ENCODE measurements at places on chromosomes 3 and 15. TPM values are rescaled to one million over a fixed set of nuclear protein-coding genes. Genes with fewer than 3 reads are reported as not detected.

Gene LRRC2
- 2.1 TPM for total RNA-seq

Gene RETNLB
- total RNA-seq: not detected

Gene GNAI2
- total RNA-seq: 309 TPM

Gene LRRC31
- total RNA-seq: not detected

Gene ANO10
- total RNA-seq: 44.5 TPM

Gene CD200
- 6.0 TPM for total RNA-seq

Gene ANP32A
- 92.6 TPM for total RNA-seq

Gene GOLGA8J
- total RNA-seq: not detected

- no peak for DNase-seq
Measured at GRCh38 chr3:126889276-126890201, 93.4 kb upstream of the PLXNA1 start.

DNA sequence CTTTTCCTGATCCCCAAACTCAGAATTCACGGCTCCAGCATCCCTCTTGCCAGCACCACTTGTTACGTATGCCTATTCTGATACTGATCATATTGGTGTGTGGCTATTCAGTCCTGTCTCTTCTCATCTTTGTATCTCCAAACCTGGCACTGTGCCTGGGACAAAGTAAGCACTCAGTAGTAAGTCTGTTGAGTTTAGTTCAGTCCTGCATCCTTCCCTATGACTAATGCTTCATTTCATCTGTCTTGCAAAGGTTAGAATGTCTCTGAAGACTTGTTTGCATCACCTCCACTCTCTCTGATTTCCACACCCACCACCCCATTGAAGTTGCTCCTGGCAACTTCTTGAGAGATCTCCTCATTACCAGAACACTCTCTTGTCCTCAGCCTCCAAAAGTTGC is 80.3 kb downstream of the HMG20A start:
- DNase-seq: no peak

DNA sequence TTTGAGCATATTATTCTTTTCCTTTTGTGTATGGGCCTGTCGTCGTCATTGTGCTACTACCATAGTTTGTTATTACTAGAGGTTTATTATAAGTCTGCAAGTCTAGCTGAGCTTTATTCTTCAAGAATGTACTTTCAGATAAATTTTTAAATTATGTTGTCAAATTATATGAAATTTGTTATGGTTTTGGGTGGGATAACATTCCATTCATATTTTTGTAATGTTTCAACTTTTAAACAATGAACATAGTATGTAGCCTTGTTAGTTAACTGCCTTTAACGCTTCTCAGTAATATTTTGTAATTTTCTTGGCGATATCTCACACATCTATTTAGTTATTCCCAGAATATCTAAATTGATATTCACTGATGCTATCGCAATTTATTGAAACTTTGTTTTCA is 41.6 kb upstream of the GOLGA8B start:
- no peak for DNase-seq

- DNase-seq: no peak
Measured at GRCh38 chr3:24139463-24140412, 194.7 kb downstream of the NR1D2 start.

- no peak for DNase-seq
Measured at GRCh38 chr15:81107889-81108288, 26.2 kb upstream of the CFAP161 start.

DNA sequence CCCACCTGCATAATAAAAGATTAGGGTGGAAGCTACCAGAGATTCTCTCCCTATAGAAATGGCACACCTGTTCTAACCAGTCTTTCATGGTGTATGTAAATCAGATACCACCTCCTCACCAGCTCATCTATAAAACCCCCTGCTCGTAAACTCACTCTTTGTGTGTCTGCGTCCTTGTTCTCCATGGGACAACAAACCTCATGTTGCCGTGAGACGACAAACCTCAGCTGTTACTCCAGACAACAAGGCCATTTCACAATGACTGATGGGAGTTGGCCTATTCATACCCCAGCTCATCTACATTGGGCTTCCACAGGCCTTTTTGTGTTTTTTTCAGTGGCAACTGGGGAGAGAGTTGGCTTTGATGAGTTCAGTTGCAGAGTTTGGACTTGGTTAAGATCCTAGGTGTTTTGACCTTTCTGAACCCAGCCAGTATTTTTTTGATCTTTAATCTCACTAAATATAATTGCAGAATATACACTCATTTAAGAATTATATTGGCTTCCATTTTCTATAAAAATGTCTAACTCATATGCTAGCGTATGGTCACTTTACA is 96.6 kb upstream of the LRIG1 start:
- DNase-seq: no peak

DNA sequence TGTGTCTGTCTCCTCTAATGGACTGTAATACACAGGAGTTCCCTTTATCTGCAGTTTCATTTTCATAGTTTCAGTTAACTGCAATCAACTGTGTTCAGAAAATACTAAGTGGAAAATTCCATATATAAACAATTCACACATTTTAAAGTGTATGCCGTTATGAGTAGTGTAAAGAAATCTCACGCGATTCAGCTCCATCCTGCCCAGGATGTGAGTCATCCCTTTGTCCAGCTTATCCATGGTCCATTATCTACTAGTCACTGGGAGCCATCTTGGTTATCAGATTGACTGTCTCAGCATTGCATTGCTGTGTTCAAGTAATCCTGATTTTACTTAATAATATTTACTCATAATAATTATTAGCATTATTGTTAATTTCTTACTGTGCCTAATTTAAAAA is 14.5 kb downstream of the ZPLD1 start:
- no peak for DNase-seq

- no peak for DNase-seq
Measured at GRCh38 chr3:62888180-62888579, 13.0 kb upstream of the CADPS start.

GRCh38 chr3:13145131-13145825 is 72.0 kb upstream of the IQSEC1 start:
- peak; percentile 84 for DNase-seq

GRCh38 chr3:13012221-13012691 is 61.0 kb downstream of the IQSEC1 start:
- DNase-seq: no peak

DNA sequence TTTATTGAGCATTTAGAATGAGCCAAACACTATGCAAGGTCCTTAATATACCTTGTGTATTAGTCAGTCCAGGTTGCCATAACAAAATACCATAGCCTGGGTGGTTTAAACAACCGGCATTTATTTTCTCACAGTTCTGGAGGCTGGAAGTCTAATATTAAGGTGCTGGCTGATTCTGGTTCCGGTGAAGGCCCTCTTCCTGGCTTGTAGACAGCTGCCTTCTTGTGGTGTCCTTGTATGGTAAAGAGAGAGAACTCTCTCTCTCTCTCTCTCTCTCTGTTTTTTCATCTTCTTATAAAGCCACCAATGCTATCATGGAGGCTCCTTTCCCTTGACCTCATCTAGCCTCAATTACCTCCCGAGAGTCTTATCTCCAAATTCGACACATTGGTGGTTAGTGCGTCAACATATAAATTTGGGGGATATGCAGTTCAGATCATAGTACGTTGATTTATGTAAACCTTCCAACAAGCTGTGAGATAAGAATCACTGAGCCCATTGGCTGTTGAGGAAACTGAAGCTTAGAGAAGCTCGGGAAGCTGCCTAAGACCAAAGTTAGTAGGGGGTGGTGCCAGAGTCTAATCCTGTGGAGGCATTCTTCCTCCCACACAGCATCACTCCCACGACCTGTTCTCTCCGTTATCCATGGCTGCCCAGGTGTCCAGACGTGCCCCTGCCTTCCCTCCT is 298.0 kb upstream of the PROK2 start:
- no peak for DNase-seq

DNA sequence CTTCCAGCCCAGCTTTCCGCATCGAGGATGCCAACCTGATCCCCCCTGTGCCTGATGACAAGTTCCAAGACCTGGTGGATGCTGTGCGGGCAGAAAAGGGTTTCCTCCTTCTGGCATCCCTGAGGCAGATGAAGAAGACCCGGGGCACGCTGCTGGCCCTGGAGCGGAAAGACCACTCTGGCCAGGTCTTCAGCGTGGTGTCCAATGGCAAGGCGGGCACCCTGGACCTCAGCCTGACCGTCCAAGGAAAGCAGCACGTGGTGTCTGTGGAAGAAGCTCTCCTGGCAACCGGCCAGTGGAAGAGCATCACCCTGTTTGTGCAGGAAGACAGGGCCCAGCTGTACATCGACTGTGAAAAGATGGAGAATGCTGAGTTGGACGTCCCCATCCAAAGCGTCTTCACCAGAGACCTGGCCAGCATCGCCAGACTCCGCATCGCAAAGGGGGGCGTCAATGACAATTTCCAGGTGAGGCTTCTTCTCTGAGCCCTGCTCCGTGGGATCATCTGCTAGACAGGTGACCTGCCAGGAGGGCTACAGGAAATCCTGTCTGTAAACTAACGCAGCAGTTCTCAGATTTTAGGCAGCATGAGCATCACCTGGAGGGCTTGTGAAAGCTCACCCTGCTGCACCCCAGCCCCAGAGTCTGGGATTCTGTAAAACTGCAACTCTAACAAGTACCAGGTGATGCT is 1.6 kb downstream of the THBS1 start:
- no peak for DNase-seq

DNA sequence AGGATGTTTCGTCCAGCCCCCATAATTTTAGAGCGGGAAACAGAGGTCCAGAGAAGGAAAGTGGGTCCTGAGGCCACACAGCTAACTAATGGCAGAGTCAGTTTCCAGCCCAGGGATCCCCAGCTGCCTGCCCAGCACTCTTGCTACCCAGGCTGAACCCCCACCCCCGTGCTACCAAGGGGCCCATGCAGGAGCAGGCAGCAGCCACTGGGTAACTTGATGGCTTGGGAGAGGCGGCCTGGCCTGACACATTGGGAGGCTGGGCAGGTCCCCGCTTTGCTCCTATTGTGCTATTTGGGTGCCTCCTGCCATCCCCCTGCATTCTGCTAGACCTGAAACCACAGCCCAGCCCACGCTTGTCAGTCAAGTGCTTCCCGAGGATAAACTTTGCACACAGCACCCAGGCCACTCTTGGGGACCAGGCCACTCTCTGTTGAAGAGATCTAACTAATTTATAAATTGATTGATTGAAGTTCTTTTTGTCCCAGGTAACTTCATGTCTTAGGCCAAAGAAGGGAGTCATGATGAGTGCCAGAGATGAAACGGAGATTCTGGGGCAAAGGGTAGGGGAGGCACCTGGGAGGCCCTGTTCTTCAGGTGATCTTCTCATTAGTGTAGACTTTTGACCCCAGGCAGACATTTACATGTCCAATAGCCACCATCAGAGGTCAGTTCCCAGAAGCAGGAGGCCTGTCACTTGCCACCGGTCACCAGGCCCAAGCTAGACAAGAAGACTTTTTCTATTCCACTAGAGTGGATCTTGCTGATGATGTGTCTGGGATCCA is 7.0 kb downstream of the PAK6 start:
- DNase-seq: peak; percentile 65

GRCh38 chr15:80115021-80115420 is 37.8 kb upstream of the FAH start:
- no peak for DNase-seq

Measured in mesenteric fat pad (tissue), 1 donor.